ENCODE measurements at places on chromosomes 2 and 18.

GRCh38 chr2:45210462-45211195 lies 201.4 kb upstream of the SIX2 start:
- no peak for DNase-seq

GRCh38 chr18:34159691-34160185 lies 65.0 kb downstream of the NOL4 start:
- DNase-seq = no peak

DNA sequence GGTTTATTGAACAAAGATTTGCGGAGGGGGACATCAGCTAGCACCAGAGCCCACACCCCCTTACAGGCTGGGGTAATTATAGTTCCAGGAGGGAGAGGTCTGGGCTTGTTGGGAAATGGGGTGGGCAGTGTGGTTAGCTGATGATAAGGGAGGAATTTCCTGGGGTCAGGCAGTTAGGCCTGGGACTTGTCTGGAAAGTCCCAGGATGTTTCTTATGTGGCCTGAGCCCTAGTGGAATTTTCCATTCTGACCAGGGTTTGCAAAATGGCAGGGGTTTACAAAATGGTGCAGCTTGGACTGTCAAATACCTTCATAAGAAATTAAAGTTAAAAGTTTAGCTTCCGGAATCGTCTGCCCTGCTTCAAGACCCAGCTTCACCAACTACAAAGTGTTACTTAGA lies 199.1 kb downstream of the FBXO15 start:
- DNase-seq = no peak

GRCh38 chr2:227890495-227891079 lies 19.2 kb downstream of the DAW1 start:
- DNase-seq = no peak

DNA sequence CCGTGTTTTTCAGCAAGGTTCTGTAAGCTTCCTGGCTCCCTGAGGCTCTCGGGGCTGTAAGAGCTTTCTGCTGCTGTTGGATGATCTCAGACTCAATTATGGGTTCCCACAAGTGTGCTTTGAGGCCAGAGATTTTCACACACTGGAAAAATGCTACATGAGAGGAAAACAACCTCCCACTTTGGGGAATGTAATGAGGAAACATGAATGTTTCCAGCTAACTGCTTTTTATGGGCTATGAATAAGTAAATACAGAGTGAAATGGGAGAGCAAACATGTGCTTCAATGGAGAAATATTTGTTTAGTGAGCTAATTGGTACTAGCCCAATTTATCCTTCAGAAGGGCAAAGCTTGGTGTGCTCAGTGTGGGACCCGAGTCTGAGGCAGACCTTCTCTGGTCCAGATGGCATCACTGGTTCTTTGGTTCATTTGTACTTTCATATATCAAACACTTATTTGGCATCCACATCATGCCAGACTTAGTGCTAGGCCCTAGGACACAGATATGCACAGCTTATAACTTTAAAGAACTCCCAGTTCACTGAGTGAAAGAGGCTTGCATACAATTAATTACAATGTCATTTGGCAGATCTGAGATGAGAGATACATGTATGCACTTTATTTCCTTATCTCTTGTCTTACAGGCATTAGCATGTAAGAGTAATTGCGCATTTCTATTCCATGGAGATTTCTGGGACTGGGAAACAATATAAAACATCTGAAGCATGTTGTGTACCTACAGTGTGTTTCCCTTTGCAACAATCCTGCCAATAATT lies 248.8 kb downstream of the RDH14 start:
- no peak for DNase-seq

DNA sequence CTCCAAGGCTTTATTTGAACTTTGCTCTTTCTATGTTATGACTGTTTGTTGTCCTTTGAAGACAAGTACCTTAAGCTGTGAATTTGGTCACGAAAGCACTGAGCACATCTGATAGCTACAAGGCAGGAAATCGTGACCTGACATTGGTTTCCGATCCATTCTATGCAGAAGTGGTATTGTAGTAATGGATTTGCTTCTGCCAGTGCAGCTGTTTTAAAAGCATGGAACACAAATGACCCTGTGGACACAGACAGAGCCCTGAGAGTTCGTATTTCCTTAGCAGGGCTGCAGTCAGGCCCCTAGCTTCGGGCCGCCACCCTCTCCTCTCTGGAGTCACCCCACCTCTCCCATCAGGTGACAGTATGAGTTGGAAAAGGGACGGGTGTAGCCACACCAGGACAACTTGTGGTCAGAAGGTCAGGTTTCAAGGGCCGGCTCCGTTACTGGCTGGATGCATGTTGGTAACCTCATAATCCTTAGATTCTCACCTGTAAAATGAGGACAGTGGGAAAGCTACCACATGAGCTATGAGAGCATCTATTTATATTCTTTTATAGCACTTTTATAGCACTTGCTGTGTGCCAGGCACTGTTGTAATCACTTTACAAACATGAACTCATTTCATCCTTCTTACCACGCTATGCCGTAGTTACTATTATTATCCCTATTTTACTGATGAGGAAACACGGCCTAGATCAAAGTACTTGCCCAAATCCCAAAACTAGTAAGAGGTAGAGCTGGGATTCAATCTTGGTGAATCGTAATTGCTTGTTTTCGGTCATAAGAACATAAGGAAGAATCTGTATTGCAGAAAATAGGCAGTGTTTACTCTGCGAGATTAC lies 70.2 kb downstream of the SPATS2L start:
- no peak for DNase-seq

GRCh38 chr2:218746960-218747359 lies 35.0 kb upstream of the CYP27A1 start:
- no peak for DNase-seq

DNA sequence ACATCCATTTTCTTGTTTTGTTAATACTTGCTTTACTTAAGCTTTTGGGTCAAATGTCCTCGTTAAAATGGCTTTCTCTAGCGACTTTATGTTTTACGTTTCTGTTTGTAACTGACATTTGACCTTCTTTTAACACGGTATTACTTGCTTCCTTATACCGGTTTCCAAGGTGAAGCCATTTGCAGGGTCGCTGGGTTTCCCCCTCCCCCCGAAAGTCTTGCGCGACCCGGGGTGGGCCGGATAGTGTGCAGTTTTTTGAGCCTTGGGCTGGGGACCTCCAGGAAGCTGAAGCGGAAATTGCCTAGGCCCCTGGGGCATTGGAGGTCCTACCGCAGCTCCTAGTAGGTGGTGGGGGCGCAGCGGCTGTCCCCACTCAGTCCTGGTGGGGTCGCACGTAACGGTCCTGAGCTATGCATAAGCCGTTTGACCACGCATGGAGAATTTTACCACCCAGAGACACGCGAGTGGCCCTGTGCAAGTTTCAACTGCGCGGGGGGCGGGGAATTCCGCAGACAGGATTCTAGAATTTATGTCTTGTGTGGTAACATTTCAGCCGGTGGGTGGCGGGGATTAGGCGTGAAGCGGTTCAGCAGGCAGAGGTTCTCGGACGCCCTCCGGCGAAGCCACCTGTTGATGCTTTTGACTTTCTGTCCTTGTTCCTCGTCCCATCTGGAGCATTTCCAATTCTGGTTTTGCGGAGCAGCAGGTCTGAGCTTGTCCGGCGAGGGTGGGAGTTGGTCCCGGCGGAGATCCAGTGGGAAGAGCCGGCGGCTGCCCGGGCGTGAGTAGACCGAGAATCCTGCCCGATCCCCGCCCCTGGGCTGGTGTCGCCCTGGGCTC lies 2.4 kb downstream of the CFLAR start:
- peak; percentile 60 for DNase-seq

GRCh38 chr18:2617401-2617998 lies 38.0 kb upstream of the SMCHD1 start:
- DNase-seq = no peak

DNA sequence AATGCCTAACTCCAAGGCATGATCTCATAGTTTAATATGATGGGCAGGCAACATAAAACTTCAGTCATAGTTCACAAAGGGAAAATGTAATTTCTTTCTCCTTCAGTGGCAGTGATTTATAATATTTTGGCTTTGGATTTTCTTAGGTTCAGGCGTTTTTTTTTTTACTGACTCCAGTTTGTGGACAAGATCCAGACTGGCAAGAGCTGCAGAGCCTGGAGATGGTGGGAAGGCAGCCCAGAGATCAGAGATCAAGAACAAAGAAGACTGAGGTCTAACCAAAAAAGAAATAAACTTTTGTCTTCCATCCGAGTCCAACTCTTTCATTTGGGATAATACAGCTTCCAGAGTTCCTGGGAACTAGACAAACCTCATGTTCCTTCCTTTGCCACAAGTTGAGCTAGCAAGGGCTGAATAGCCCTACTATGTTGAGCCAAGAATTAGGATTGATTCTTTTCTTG lies 215.3 kb upstream of the SETBP1 start:
- no peak for DNase-seq

GRCh38 chr2:202491514-202491913 lies 115.4 kb downstream of the BMPR2 start:
- DNase-seq = no peak

DNA sequence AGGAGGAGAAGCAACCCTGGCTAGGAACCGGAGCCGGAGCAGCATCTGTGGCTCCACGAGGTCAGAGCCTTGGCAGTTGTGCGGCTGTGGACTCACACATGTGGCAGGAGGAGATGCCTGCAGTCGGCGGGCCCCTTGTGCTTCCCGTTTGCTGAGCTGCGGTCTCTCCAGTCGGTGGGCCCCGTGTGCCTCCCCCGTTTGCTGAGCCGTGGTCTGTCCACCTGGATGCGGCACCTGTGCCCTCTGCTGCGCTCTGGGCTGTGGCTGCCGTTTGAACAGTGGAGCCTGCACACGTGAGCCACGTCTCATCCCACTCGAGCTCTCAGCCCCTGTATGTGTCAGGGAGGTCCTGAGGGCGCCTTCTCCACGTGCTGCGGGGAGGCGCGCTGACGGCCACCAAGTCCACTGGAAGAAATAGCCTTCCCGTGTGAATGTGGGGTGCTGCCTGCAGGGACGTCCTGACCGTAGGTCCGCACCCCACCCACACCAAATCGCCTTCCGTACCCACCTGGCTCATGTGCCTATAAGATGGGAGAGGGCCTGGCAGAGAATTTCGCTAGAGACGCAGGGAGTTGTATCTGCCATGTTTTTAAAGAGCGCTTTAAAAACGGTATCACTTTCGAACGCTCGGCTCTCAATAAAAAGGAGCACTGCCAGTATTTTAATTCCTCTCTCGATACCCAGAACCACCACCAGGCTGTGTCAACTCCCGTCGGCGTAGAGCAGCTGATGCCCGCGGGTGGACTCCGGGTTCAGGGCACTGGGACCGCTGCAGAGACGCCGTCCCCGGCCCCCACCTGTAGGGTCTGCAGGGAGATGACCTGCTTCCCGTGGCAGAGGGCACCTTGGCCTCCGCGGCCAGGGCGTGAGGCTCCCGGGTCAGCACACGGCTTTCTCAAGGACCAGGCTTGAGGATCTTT lies 117.0 kb downstream of the NFATC1 start:
- DNase-seq = no peak

DNA sequence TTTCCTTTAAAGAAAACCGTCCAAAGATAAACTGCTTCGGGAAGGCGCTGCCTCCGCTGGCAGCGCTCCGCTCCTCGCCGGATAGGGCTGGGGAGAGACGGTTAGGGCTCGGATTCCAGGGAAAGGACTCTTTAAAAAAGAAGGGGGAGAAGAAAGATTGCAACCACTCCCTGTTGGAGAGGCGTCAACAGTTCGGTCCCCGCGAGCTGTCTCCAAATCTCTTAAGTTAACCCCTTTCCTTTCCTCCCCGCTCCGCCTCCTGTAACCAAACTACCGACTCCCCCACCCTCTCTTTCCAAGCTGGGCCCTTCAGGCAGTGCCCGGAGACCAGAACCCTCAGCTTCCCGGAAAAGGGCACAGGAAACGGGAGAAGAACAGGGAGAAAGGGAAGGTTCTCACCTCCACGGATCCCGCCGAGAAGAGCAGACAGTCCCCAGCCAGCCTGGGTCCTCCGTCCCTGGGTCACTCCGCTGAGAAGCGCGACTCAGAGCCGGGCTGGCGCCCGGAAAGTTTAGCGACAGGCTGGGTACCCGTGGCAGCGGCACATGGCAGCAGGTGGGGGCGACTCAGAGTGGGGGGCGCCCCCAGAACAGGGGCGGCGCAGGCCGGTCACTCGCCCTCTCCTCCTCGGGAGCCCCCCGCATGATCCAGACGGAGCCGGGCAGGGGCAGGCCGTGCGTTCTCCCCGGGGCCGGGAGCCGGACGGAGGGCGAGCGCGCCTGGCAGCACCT lies 675 bp downstream of the FZD5 start:
- no peak for DNase-seq

DNA sequence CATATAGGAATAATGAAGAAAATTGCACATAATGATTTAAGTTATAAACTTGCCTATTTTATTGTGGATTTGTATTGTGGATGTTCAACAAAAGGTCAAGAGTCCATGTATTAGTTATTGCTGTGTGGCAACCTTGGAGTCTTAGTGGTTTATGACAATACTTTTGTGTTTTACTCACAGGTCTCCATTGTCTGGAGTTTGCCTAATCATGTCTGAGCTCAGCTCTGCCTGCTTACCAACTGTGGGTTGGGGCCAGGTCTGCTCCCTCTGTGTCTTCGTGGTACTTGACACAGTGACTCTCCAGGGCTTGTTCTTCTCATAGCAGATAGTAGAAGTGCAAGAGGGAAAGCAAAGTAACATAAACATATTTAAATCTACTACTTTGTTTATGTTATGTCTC lies 382.5 kb downstream of the CBLN2 start:
- DNase-seq = no peak

DNA sequence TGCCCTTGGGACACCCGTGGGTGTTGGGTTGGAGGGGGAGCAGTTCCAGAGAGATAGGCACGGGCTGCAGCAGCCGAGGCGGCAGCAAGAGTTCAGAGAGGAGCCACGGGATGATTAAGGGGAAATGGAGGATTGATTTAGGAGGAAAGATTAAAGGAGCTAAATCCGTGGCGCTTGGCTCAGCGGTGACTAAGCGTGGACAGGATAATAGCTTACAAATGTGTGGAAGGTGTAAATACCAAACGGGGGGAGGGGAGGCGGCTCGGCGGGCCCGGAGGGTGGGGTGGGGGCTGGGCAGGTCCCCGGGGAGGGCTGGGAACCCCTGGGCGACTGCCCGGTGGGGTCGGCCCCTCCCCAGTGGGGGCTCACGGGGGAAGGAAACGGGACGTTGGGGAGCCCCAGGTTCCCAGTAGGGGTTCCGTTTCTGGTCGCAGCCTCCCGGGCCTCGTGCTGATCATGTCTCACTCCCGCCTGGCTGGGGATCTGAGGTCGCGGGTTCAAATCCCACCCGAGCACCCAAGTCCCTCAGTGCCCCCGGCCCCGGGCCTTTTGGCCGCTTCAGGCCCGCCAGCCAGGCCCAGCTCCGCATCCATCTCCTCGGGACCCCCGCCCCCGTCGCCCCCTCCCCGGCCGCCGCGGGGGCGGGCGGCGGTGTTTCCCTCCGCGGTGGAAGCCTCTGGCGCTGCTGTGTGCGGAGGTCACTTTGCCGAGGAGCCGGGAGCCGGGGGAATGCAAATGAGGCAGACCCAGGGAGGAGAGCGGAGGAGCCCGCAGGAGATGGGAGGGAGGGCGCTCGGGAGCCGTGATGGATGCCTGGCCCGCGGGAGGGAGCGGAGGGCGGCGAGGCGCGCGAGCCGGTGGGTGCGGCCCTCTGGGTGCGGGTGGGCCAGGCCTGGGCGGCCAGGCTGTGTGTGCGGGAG lies 8.1 kb downstream of the ASIC4 start:
- no peak for DNase-seq

DNA sequence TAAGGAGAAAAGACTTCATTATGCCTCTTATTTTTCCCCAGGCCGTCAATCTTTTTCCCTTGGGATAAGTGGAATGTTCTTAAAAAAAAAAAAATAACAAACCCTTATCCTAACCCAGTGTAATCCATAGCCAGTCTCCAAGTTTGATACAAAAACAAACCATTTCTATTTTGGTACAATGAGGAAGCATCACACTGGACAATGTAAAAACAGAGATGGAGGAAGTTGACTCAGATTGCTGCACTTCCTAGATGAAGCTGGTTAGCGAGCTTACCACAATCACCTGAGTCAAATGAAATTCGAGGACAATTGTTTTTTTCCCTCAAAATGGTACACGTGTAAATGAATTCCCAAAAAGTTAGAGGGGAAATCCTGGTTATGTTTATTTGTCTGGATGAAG lies 259.7 kb downstream of the TCF4 start:
- DNase-seq = no peak

All from stimulated activated CD8-positive, alpha-beta memory T cell treated with anti-CD3 and anti-CD28 coated beads, Interleukin-15, amount 100 ng/mL, for 24 hours (primary cell).